Activated naive CD4-positive, alpha-beta T cell treated with Interleukin-2 at 50 U/mL for 16 hours (primary cell): ENCODE measurements at places on chromosomes 3 and 15.

- no peak for DNase-seq
Measured at GRCh38 chr15:80832686-80833085, 53.5 kb downstream of the CEMIP start.

GRCh38 chr3:25916321-25916720 is 126.4 kb downstream of the OXSM start:
- no peak for DNase-seq

GRCh38 chr3:175865724-175866123 is 1006.6 kb downstream of the NAALADL2 start:
- no peak for DNase-seq

GRCh38 chr3:167705840-167706239 is 28.9 kb downstream of the PDCD10 start:
- DNase-seq: no peak

DNA sequence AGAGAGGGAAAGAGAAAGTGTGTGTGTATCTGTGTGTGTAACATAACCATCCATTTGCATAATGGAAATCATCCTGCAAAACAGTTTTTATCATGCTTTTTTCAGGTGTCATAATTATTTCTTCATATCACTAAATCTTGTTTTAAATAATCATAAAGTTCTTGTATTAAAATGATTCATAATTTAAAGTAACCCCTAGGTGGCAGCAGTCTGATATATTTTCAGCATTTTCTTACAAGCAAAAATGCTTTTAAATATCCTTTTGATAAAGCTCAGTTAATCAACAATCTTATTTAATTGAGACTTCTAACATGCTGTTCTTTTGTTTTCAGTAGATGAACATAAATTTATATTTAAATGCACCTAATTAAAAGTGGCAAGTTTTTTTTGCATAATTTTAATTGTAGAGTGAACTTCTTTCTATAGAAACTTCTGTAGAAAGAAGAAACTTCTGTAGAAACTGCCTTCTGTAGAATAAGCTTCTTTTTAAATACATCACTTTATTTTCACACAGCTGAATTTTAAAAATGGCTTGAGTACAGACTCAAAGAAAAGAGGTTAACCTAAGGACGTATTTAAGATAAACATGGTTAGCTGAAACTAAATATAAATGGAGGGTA is 72.5 kb downstream of the OPA1 start:
- DNase-seq: no peak
